SJCRH30 (cell line): ENCODE measurements at places on chromosomes 5 and 9.

DNA sequence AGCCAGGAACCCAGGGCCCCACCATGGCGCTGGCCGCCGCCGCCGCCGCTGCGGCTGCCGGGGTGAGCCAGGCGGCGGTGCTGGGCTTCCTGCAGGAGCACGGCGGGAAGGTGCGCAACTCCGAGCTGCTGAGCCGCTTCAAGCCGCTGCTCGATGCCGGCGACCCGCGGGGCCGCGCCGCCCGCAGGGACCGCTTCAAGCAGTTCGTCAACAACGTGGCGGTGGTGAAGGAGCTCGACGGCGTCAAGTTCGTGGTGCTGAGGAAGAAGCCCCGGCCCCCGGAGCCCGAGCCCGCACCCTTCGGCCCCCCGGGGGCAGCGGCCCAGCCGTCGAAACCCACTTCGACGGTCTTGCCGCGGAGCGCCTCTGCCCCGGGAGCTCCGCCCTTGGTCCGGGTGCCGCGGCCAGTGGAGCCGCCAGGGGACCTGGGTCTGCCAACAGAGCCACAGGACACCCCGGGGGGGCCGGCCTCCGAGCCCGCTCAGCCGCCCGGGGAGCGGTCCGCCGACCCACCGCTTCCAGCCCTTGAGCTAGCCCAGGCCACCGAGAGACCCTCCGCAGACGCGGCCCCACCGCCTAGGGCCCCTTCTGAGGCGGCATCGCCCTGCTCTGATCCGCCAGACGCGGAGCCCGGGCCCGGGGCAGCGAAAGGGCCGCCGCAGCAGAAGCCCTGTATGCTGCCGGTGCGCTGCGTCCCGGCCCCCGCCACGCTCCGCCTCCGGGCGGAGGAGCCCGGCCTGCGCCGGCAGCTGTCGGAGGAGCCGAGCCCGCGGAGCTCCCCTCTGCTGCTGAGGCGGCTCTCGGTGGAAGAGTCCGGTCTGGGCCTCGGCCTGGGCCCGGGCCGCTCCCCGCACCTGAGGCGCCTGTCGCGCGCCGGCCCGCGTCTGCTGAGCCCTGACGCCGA, 749 bp downstream of the SOWAHA start:
- DNase-seq = no peak

DNA sequence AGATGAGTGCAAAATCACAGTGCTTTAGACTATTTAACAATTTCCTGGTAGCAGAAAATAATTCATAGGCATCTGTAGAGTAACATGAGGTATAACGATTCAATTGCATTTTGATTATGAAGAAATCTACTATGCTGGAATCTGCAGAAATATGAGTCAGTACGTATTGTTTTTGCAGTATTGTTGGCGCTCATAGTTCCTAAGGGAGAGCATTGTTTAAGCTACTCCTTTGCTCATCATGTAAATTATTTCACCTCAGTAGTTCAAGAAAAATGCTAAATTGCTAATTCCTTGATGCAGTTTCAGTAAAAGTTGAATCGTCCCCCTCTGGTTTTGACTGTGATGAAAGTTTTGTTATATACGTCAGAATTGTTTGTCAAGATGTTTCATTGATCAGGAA, 458.4 kb downstream of the HINT1 start:
- DNase-seq = no peak

DNA sequence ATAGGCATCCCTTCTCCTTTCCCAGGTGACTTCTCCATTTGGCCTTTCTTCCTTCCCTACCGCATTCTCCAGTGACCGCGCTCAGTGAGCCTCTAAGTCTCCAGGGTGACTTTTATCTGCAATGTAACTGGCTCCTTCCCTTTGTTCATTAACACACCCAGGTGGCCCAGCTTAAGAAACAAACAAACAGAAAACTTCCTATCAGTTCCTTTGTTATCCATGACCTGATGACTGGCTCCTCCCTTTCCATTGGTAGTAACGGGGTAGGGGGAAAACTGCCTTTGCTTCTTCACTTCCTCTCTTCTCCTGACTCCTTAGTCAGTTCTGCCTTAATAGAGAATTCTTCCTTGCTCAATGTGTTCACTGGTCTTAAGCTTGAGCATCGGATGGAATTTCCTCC, 7.0 kb upstream of the SH3GL2 start:
- no peak for DNase-seq

DNA sequence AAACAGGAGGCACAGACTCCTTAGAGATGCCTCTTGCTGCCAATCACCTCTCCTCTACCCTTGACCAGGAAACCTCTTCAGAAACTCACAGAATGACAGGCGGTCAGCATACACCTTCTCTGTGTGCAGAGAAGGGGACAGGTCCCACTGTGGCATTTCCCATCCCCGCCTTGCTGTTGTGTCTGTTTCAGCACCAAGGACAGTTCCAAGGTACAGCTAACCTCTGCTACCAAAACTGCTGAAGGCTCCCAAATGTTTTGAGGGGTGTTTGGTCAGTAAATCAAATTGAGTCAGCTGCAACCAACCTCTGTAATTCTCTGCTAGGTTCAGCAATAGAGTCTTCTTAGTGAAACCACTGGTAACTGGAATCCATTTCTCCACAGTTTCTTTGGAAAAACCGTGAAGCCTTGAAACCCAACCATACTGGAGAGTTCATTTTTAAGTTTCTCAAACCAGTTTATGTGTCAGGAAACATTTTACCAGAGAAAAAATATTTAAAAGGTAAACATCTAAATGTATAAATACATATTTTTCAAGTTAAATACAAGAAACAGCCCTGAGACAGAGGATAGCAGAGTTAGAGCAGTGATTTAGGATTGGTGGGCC, 122.0 kb downstream of the DRD1 start:
- DNase-seq = peak; percentile 90

GRCh38 chr9:14523545-14523944, 169.7 kb downstream of the ZDHHC21 start:
- no peak for DNase-seq
